AG09319 (cell line): ENCODE measurements at places on chromosomes 16 and 17.

GRCh38 chr17:36675250-36675649 lies 73.9 kb downstream of the MRM1 start:
- DNase-seq: no peak

GRCh38 chr16:23748630-23749029 lies 6.2 kb upstream of the CHP2 start:
- DNase-seq: no peak

DNA sequence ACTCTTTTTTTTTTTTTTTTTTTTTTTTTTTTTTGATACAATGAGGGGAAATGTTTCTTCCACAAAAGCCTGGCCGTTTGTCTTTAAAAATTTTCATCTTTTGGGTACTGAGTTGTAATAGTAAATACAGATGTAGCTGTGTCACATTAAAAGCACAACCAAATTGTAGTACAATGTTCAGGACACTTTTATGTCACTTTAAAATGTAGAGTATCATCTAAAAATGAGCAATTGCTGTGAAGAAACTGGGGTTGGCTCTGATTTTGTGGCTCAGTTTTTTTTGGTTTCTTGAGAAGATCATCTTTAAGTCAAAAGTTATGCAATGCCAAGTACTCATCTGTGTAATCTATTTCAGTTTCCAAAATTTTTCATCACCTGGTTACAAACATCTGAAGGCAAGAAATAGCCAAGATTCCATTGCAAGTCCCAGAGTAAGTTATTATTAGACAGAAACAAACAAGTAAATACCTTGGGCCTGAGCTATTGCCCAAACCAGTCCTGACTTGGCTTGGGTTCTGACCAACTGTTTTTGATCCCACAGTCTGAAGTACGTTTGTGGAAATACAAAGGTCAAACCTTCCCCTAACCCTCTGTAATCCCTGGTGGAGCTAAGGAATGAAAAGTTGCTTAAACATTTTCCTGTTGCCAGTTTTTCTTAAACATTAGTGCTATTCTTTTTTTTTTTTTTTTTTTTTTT lies 717.2 kb downstream of the WWOX start:
- no peak for DNase-seq

- no peak for DNase-seq
These were observed 44.4 kb upstream of the CDR2 start for GRCh38 chr16:22418826-22419225.

GRCh38 chr17:82649501-82650261 lies 1.4 kb upstream of the WDR45B start:
- DNase-seq: no peak

DNA sequence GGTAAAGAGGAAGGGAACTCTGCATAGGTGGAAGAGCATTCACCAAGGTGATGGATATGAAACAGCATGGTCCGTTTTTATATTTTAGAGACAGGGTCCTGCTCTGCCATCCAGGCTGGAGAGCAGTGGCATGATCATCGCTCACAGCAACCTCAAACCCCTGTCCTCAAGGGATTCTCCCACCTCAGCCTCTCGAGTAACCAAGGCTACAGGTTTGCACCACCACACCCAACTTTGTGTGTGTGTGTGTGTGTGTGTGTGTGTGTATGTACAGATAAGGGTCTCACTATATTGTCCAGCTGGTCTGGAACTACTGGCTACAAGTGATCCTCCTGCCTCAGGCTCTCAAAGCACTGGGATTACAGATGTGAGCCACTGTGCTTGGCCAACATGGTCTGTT lies 77.5 kb upstream of the NACA2 start:
- no peak for DNase-seq

DNA sequence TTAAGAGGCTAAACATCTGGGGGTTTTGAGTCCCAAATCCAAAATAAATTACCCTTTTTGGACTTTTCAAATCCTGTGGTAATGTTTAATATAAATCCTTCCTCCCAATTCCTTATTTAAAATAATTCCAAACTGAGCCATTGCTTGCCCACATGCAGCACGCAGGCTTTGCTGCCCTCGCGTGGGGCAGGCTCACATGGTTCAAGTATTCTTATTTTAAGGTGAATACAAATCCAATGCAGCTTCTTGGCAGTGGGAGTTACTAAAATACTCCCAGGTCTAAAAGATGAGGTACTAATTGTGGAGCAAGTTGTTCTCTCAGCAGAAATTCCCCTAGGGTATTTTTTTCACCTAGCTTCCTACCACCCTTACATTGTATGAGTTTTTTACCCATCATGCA lies 33.0 kb downstream of the CYB561 start:
- no peak for DNase-seq

- DNase-seq: no peak
These were observed 712 bp downstream of the HOXB4 start for GRCh38 chr17:48577330-48577945.

DNA sequence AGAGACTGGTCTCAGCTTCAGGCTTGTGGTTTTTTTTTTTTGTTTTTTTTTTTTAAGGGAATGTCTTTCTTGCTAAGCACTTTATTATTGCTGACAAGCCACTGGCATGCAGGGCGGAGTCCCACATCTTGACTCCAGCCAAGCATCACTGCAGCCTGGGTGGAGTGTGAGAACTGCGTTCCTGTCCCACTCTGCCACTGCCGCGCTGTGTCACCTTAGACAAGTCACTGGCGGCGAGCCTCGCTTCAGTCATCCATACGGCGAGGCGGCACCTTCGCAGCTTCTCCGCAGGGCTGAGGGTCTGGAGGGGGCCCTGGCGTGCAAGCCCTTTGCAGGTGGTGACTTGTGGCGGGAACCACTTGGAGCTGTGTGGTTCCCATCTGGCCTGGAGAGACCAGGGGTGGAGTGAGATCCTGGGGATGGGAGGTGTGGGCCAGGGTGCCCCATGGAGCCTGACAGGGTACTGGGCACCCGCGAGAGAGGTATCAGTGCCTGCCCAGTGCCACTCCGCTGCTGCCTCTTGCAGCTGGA lies 99.1 kb upstream of the CIBAR2 start:
- no peak for DNase-seq
